Memory B cell (primary cell): ENCODE measurements at places on chromosomes 2 and 18.

DNA sequence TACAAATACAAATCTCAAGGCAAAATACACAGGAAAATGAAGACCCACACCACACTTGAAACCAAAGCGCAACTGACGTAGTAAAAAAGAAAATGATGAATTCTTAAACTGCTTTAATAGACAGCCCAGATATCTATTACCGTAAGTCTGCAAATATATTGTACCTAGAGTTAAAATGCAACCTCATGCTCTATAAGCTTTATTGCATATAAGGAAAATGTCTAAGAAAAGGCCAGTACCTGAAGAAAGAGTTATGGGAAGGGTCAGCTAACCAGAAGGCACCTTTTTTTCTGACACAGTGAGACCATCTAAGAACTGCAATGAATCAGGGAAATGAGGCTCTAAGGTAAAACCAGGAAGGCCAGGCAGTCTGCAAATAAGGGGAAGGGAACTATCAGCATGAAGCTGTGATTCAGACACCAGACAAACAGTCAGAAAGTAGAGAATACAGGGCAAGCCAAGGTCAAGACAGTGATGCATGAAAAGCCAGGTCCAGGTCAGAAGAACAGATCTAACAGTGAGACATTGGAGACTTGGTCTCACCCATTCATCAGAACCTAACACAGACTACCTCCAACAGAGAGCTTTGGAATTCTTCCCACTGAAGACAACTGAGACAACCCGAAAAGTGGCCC lies 46.9 kb downstream of the PDE11A start:
- DNase-seq, result no peak

GRCh38 chr18:32899819-32900218 lies 127.0 kb upstream of the KLHL14 start:
- DNase-seq, result no peak

- DNase-seq, result no peak
Observed at GRCh38 chr2:136143603-136144451, 25.9 kb upstream of the CXCR4 start.

DNA sequence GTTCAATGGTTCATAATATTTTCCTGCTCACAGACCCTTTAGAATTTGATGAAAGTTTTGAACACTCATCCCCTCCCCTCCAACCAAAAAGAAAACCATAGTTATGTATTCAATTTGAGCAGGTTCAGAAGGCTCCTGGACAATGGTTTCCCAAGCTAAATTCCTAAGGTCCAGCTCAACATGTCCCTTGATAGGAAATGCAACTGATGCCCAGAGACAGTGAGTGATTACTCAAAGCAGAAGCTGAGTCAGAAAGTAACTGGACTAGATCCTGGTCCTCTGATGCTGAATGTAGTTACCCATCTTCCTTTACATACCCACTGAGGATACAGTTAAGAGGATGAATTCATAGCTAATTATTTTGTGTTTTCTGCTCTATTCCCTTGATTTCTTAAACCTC lies 218.9 kb upstream of the NCKAP5 start:
- DNase-seq, result no peak

DNA sequence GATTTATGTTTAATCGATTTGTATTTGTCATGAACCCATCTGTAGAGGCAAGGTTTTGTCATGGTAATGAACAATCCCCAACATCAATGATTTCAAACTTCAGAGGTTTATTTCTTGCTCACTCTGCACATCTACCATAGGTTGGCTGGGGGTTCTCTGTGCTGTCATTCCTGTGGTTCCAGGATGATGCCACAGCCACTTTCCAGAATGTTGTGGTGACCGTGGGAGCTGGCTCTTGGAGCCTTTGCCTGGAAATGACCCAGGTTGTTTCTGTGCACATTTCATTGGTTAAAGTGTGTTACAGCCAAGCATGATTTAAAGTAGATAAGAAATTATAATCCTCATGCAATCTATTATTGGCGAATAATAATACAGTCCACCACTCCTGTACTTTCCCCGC lies 28.2 kb upstream of the EPAS1 start:
- no peak for DNase-seq

- DNase-seq, result no peak
Observed at GRCh38 chr2:161116509-161116908, 43.7 kb upstream of the TANK start.

GRCh38 chr2:100810603-100811145 lies 9.3 kb upstream of the NPAS2 start:
- no peak for DNase-seq

- DNase-seq, result no peak
Observed at GRCh38 chr2:240757086-240757614, 62.9 kb downstream of the KIF1A start.

DNA sequence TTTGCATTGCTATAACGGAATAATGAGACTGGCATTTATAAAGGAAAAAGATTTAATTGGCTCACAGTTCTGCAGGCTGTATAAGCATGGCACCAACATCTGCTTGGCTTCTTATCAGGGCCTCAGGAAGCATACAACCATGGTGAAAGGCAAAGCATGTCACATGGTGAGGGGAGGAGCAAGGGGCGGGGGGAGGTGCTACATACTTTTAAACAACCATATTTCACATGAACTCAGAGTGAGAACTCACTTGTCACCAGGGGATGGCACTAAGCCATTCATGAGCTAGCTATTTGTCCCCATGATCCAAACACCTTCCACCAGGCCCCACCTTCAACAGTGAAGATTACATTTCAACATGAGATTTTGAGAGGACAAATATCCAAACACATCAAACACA lies 188.7 kb downstream of the MBD5 start:
- no peak for DNase-seq

GRCh38 chr2:80288576-80288975 lies 16.0 kb downstream of the LRRTM1 start:
- no peak for DNase-seq

DNA sequence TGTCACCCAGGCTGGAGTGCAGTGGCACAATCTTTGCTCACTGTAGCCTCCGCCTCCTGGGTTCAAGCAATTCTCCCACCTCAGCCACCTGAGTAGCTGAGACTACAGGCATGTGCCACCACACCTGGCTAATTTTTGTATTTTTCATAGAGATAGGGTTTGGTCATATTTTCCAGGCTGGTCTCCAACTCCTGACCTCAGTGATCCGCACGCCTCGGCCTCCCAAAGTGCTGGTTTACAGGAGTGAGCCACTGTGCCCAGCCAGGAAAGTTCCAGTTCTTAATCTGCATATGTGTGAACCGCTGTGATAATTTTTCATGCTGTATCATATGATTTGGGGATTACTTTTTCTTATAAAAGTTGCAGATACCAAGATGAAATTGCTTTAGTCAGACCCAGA lies 14.6 kb upstream of the PPP4R1 start:
- DNase-seq, result no peak

DNA sequence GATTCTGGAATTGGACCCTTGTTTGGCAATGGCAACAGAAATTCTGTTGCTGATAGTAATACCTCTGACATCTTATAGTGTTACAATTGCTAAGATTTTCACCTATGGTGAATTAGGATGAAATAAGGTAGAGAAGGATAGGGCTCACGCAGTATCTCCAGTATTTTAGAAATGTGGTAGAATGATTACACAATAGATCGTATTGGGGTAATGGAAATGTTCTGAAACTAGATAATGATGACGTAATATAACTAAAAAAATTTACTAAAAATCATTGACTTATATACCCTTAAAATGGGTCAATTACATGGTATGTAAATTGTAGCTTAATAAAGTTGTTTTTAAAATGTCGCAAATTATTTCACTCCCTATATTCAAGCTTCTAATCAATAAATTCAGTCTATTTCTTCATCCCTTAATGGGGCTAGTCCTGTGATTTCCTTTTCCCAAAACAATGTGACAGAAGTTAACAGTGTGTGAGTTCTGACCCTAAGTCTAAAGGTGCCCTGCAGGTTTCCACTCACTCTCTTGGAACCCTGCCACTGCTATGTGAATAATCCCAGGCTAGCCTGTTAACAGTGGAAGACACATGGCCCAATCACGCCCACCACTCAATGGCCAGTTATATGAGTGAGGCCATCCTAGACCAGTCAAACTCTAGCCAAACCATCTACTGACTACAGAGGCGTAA lies 31.2 kb downstream of the USP37 start:
- no peak for DNase-seq

GRCh38 chr2:20382965-20383810 lies 32.5 kb upstream of the PUM2 start:
- DNase-seq, result no peak

- no peak for DNase-seq
Observed at GRCh38 chr2:239596253-239596652, 195.4 kb upstream of the HDAC4 start.

DNA sequence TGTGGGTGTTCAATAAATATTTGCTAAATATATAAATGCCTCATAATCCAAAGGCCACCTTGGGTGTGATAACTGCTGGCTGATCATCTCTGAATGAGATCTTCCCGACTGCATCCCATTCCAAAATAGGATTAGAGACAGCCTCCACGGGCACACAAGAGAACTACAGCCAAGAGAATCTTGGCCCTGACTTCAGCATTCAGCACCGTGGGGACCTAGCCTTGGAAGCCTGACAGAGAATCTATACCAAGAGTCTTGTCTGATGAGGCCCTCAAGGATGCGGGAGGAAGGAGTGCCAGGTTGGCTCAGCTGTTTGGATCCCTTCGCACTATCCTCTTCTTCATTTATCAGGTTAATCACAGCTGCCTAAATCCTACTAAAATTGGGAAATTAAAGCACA lies 85.8 kb downstream of the RBM43 start:
- no peak for DNase-seq

GRCh38 chr18:80119111-80119510 lies 10.0 kb downstream of the ADNP2 start:
- DNase-seq, result no peak
